ENCODE measurements at places on chromosomes 4 and X.

GRCh38 chr4:98341309-98341708, 80.1 kb downstream of the RAP1GDS1 start:
- no peak for DNase-seq

DNA sequence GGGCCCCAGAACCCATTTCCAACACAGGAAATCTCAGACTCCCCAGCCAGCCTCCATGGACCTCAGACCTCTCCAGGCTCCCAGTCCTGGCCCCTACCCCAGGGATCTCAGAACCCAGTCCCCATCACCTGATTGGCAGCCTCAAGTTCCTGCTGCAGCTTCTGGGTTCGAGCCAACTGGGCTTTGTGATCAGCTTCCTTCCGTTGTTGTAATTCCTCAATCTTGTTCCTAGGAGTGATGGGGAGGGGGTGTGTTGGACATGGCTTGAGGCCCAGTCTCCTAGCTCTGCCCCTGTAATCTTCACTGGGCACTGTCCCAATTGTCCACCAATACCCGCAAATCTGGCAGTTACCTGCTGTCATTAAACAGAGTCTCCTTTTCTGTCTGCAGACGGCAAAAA, 12.6 kb downstream of the GRIPAP1 start:
- no peak for DNase-seq

DNA sequence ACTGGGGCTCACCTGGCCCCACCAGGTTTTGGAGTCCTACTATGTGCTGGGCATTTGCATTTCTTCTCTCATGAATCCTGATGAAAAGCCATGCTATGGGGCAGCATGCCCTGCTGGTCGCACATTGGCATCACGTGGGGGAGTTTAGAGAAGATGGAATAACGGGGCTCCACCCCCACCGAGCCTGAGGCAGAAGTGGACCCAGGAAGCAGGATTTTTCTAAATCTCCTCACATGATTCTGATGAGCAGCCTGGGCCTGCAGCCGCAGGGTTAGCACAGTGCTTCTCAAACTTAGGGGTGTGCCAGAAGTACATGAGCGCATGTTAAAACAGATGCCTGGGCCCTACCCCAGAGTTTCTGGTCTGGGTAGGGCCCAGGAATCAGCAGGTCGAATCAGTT, 4.6 kb upstream of the SORCS2 start:
- DNase-seq, result no peak

GRCh38 chr4:75699299-75699698, 25.1 kb upstream of the USO1 start:
- no peak for DNase-seq

Measured in GM12891 (cell line).